ENCODE measurements at places on chromosomes 5 and 9.

DNA sequence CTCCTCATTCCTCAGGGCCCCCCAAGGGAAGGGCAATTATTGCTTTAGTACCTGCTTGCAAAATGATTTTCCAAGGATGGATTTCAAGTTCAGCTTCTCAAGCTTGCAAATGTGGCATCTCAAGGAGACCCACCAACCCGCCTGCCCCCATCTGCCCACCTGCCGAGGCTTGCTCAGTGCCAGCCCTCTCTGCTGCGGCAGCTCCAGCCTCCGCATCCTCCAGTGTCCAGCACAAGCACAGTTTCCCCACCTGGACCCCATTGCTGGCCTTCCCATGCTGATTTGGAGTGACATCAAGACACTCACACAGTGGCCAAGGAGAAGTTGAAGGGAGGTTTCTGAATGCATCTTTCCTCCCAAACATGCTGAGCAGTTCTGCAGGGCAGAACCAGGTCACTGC is 31.2 kb downstream of the MED10 start:
- DNase-seq, result no peak

DNA sequence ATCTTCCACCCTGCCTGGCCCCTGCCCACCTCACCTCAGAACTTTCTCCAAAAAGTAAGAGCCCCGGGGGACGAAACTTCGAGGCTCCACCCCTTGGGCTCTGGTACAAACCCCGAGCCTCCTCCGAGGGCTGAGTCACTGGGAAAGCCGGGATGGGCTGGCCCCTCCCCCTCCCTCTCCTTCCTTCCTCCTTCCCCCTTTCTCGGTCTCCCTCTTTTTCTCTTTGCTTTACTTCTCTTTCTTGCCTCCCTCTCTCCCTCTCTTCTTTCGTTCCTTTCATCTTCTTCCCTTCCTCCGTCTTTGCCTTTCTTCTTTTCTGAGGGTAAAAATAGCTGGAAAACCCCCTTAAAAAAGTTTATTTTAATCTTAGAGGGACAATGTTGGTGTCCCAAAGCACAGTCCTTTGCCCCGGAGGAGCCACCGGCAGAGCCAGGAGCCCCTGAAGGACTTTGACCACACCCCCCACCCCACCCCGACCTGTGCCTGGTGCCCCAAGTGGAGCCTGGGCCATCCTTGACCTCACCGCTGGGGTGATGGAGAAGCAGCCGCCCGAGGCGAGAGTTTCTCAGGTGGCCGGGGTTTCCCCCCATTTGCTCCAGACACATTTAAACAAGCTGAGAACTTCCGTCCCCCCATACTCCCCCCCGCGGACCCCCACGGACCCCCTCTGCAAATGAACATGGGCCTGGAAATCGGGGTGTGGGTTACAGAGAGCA is 5.7 kb upstream of the NOTCH1 start:
- DNase-seq, result no peak

GRCh38 chr9:33104401-33104800 is 27.9 kb upstream of the SMU1 start:
- DNase-seq, result no peak

DNA sequence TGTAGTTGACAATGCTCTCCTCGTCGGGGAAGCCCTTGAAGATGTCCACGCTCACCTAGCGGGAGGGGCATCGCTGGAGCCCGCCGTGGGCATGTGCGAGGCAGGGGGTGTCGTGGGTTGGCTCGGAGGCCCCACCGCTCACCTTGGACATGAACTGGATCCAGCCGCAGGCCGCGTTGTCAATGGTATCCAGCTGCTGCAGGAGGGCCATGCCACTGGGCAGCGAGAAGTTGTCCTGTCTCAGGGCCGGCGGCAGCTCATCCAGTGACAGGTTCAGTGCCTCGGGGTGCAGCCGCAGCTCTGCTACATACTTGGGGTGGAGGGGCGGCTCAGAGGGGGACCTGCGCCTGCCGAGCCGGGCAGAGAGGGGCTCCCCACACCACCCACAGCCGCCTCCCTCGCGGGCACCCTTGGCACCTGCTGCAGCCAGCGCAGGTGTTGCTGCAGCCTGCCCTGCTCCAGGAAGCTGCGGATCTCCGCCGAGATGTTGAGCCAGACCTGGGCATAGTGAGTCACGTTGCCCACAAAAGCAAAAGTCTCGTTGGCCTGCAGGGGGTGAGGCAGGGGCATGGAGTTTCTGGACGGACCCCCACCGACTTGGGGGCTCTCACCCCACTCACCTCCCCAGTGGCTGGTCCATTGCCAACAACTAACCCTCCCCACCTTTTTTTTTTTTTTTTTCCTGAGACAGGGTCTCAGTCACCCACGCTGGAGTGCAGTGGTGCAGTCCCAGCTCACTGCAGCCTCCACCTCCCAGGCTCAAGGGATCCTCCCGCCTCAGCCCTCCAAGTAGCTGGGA is 9.1 kb downstream of the ABCA2 start:
- no peak for DNase-seq

DNA sequence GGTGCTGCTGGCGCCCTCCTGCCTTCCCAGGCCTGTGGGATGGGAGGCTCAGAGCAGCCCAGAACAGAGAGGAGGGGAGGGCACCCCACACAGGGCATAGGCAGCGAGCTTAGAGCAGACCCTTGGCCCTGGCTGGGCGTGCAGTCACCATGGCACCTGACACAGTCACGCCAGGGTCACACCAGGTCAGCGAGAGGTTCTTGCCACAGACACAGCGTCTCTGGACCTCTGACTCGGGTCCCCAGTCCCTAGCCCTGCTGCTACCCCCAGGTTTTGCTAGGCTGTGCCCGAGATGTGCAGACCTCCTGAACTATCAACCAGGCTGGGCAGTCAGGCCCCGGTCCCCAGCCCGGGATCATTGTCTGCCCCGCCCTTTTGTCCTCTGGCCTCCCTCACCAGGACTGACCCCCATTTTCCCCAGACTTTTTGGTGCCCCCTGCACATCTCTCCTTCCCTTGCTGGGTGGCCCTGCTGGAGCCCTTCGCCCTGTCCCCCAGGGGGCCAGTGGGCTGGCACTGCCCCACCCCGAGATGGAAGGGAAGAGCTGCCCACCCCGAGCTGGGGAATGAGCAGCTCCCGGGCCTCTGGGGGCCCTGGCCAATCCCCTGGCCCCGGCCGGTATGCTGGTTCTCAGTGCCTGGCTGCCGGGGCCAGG is 24.5 kb upstream of the NOTCH1 start:
- DNase-seq, result no peak

- DNase-seq, result no peak
Observed at GRCh38 chr5:68110264-68110663, 105.3 kb upstream of the PIK3R1 start.

GRCh38 chr5:35954175-35954574 is 15.8 kb upstream of the CAPSL start:
- no peak for DNase-seq

GRCh38 chr9:37740128-37740527 is 13.5 kb upstream of the TRMT10B start:
- DNase-seq, result no peak

DNA sequence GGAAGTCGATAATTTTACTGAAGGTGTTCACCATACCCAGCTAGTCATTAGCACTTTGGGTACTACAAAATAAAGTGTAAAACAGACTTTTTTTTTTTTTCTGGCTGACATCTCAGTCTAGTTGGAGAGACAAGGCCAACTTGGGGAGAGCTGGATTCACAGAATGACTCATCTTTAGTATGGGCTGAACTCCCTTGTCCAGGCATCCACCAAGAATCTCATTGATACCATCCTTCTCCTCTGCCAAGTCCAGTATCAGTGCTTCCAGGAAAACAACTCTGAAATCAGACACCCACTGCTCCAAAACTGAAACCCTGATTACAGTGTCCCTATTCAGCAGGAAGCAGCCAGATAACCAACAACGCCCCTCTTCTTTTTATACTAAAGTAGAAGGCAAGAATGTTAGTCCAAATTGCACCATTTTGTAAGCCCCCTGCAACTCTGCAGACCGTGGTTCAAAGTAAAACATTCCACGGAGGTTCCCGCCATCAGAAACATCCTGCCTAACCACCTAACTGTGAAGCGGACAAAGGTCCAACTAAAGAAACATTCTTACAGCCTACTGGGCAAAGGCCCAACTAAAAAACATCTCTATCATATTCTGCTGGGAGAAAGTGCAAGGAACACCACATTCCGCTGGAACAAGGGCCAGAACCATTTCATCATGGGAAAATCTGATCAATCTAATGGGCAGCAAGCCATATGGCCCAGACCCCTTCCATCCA is 728.2 kb downstream of the BRINP1 start:
- no peak for DNase-seq

DNA sequence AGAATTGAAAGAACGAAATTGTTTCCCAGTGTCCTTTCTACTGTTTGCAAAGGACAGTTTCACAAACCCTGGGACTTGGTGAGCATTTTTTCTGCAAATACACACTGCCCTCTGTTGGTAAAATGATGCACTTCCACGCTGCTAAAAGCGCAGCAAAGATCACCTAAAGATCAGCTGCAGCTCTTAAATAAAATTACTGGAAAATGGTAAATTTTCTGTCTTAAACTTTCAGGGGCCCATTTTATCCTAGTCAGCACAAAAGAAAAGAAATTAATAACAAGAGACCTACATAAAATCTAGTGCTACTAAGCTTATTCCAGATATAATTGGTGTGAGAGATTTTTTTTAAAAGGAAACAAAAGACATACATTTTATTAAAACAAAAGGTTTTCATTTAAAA is 566.0 kb downstream of the CAAP1 start:
- DNase-seq, result peak; percentile 43

DNA sequence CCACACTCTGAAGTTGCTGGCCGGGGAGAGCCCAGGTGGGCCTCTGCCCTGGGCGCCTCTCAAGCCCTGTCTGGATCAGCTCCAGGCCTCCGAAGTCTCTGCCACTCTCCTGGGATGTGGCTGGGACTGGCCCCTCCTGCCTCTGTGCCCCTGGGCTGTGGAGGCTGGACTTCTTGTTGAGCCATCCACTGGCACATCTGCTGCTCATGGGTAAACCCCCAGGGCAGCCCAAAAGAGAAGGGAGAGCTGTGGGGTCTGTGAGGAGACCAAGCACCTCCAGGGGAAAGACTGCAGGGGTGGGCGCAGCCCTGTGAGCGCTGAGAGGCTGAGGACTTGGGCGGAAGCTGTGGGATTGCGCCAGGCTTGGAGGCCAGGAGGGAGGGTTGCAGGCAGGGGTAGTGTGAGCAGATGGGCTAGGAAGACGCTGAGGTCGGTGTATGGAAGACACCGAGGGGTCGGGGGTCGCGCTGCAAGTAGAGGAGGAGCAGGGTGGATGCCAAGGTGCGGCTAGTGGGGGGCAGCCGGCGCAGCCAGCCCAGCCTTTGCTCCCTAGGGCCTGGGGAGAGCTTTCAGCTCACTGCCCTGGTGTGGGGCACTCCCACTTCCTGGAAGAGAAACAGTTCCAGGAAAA is 118.1 kb downstream of the WNK2 start:
- no peak for DNase-seq

- DNase-seq, result no peak
Observed at GRCh38 chr9:125700791-125701190, 6.2 kb downstream of the MAPKAP1 start.
